ENCODE measurements at places on chromosomes 11 and 22.

DNA sequence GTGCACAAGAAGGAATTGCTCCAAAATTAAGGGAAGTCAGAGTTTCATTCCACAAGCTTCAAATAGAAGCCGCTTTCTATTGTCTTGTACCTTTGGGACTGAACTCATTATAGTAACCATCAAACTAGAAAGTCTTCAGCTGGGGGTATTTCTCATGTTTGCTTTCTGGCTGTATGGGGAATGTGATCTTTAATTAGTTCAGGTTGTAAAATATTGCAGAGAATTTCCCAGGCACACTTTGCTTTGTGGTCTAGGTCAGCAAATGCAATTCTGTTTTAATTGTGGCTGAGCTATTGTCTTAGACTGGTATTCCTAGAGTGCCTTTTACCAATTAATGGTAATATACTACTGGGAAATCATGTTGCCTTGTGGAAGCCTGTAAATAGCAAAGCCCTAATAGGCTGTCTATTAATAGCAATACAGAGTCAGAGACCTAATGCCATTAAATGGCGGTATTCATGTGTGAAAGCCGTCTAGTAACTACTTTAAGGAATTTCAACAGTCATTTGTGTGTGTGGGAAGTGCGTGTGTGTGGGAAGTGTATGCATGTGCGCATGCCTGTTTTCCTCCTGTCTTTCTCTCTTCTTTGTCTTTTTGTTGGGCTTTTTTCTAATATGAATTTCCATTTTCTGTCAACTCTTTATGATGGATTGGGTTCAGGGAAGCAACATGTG, 276.6 kb downstream of the FAT3 start:
- no peak for DNase-seq

DNA sequence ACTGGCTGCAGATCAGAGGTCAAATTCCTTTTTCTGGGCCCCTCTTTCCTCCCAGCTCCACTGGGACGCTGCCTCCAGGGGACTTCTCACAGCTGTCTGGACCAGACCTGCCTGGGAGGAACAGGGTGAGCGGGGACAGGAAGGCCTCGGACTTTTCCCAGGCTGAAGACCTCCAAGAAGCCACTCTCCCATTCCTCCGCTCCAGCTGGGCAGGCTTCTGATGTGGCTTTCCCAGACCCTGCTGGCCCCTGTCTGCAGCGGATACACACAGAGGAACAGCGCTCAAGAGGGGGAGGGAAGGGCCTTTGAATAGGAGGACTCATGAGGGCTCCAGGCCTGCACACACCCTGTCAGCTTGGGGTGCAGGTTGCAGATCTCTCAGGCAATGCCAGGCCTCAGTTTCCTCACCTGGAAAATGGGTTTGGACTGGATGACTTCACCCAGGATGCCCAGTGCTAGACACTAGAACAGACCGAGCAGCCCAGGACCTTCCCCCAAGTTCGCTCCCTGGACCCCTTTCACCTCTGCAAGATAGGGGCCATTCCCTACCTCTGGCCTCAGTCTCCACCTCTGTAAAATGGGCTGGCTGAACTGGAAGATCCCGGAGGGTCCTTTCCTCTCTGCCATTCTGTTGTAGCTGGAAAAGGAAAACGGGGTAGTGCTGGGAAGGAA, 36.6 kb downstream of the MB start:
- no peak for DNase-seq

DNA sequence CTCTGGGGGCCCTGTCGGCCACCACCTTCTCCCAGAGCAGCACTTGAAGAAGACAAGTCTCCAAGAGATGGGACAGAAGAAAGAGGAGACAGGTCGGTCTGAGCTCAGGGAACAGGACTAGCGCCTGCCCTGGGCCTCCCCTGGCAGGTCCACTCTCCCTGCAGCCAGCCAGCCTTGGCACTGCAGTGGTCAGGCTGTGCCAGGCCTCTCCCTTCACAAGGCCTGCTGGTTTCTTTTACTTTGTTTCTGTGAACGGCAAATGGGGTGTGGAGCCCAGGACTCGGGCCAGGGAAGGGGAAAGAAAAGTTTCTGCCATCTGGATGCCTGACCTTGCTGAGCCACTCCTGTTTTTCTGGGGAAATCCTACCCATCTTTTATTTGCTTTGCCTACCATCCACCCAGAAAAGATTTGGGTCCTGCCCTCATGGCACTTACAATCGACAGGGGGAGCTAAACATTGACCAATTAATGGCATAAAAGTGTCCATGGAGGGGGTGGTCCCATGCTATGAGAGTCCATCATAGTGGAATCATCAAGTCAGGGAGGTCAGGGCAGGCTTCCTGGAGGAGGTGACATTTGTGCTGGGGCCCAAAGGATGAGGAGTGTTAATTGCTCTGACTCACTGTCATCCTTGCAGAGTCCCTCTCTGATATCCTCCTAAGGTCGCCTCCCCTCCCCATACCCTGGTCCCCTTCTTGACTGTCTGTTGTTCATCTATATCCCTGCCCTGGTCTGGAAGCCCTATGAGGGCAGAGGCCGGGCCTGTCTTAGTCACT, 65.2 kb downstream of the NFAM1 start:
- no peak for DNase-seq

DNA sequence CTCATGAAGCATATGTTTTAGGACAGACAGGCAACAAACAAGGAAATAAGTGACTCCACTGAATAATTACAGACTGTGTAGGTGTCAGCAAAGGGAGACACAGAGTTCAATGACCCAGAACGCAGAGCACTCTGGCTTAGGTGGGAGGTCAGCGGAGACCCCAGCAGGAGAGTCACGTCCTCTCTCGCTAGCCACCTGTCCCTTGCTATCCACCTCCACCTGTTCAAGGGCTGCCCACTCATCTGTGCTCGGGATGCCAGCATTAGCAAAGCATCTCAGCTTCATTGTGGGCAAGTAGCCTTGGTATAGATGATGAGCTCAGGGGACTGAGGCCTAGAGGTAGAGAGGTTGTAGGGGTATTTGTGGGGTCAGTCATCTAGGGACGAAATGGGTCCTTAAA, 21.8 kb upstream of the ATXN10 start:
- no peak for DNase-seq

DNA sequence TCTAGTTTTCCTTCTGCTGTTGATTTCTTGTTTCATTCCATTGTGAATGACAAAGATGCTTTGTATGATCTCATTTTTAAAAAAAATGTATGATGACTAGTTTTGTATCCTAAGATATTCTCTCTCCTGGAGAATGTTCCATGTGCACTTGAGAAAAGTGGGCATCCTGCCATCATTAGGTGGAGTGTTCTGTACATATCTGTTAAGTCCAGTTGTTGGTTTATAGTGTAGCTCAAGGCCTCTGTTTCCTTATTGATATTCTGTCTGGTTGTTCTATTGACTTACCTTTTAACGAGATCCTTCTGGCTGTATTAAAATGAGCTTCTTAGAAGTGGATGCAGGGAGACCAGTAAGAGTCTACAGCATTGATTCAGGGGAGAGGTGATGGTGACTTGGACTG, 35.2 kb downstream of the SGSM1 start:
- no peak for DNase-seq

DNA sequence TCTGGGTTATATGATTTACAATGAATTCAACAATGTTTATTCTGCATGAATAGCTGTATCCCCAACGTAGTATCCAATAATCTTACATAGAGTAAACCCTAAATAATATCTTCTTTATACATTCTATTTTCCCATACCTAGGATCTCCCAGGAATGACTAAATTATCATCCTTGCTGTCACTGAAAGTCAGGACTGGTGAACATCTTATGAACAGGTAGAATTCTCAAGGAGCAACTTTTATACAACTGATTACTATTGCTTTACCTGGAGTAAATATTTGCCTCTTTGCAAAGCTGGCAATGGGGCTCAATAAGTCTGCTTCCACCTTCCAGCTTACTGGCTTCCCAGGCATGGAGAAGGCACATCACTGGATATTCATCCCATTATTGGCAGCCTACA, at the start of gene OR51B6:
Gene OR51B6, plus strand, starts transcription at position 301 of the 400 bp plus-strand sequence. Its CDS starts 0 bp downstream, at position 301.
- no peak for DNase-seq

- DNase-seq, result no peak
Measured at GRCh38 chr11:32439501-32440210, 4.3 kb upstream of the WT1 start.

DNA sequence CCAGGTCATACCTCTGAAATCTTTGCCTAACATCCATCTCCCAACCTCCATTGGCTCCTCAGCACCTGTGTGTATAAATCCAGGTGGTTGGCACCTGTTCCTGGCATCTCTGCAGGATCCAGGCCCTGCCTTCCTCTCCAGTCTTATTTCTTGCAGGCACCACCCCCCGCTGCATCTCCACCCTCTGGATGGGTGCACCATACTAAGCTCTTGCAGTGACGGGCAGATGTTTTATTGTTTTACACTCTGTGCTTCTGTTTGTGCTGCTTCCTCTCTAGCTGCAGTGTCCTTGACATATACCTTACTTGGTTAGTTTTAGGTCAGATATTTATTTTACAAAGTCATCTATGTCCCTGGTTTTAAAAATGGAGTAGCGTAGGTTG, 102.6 kb downstream of the TBC1D22A start:
- DNase-seq, result no peak

GRCh38 chr11:95450547-95451123, 219.6 kb upstream of the SESN3 start:
- no peak for DNase-seq

DNA sequence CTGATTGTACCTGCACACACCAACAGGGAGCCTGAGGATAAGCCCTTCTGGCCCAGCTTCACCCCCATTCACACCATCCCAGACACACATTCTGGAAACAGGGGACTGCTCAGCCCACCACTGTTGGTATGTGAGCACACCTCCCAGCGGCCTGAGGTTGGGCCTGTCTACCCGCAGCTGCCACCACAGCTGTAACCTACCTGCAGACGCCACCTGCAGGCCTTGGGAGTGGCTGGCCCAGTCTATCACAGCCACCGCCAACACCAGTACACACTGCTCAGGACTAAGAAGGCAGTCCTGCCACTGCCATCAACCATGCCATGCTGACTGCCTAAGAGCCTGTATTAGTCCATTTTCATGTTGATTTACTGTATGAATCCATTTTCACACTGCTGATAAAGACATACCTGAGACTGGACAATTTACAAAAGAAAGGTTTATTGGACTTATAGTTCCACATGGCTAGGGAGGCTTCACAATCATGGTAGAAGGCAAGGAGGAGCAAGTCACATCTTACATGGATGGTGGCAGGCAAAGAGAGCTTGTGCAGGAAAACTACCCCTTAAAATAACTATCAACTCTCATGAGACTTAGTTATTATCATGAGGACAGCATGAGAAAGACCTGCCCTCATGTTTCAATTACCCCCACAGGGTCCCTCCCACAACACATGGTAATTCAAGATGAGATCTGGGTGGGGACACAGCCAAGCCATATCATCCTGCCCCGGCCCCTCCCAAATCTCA, 30.6 kb downstream of the RSF1 start:
- DNase-seq, result no peak

DNA sequence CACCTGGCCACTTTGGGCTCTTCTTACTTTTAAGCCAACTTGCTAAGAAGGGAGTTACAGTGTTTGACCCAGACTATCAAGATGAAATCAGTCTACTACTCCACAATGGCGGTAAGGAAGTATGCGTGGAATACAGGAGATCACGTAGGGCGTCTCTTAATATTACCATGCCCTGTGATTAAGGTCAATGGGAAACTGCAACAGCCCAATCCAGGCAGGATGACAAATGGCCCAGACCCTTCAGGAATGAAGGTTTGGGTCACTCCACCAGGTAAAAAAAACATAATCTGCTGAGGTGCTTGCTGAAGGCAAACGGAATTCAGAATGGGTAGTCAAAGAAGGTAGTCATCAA, 1.0 kb upstream of the YPEL4 start:
- DNase-seq, result no peak

- DNase-seq, result no peak
Measured at GRCh38 chr11:56333156-56333555, 12.7 kb upstream of the OR8K1 start.

DNA sequence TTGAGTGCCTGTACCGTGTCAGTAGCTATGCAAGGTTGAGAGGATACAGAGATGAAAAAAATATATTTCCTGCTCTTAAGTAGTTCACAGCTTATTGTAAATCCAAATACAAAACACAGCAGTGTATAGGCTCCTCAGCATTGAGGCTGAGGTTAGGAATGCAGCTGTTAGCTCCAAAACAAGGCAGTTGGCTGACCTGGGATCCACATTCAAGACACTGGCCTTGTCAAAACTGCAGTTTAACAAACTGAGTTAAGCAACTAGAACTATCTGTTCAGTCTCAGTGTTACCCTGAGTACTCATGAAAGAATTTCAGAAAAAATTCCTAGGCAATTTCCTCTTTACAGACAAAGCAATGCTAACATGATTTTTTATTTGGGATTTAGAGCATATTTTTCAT, 42.8 kb downstream of the REXO2 start:
- DNase-seq, result no peak
